ENCODE measurements at places on chromosomes 4 and X. TPM values are rescaled to one million over a fixed set of nuclear protein-coding genes. Genes with fewer than 3 reads are reported as not detected.

The GAGE12H gene
- not detected for total RNA-seq

The TCEAL6 gene
- not detected for total RNA-seq

GRCh38 chr4:8301851-8302730, 32.5 kb downstream of the HTRA3 start:
- peaks cover 15% of the 10 kb centered on the region for H3K4me1 ChIP-seq
- no peak overlapping the region for H3K4me3 ChIP-seq
- H3K36me3 ChIP-seq: peaks cover 13% of the 10 kb centered on the region
- DNase-seq: peak; percentile 68
- H3K27ac ChIP-seq: no peak overlapping the region
- H3K27me3 ChIP-seq: no peaks in the 10 kb centered on the region

DNA sequence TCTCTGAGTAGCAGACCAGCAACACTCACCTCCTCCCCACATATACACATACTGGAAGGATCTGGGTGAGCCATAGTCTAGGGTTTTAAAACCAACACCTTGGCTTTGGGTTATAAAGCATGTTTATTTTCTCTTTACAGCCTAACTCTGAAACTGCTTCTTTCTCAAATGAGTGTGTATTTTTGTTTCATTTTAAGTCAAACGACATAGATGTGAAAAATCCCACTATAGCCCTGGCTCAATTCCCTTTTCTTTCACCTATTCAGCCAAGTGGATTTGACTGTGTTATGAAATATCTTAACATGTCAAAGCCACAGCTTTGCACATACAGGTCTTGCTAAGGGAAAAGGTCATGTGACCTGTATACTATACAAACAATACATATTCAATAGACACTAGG, 13.8 kb downstream of the NEXMIF start:
- H3K27me3 ChIP-seq: no peaks in the 10 kb centered on the region
- DNase-seq: no peak
- H3K36me3 ChIP-seq: no peaks in the 10 kb centered on the region
- no peaks in the 10 kb centered on the region for H3K4me1 ChIP-seq
- no peak overlapping the region for H3K27ac ChIP-seq

- H3K4me1 ChIP-seq: peaks cover 23% of the 10 kb centered on the region
- no peak for DNase-seq
- H3K27ac ChIP-seq: no peak overlapping the region
- peaks cover 13% of the 10 kb centered on the region for H3K36me3 ChIP-seq
- peak overlapping the region; percentile 80 for H3K4me3 ChIP-seq
Measured at GRCh38 chrX:154460326-154460725, 2.2 kb downstream of the PLXNA3 start.

GRCh38 chr4:54187148-54187547, 41.9 kb upstream of the PDGFRA start:
- DNase-seq: no peak
- no peaks in the 10 kb centered on the region for H3K36me3 ChIP-seq
- no peak overlapping the region for H3K27ac ChIP-seq
- H3K4me3 ChIP-seq: no peak overlapping the region
- H3K27me3 ChIP-seq: no peaks in the 10 kb centered on the region
